SIG-M5 (cell line): ENCODE measurements at places on chromosomes 11 and 22.

- DNase-seq = no peak
These were observed 24.7 kb downstream of the PC start for GRCh38 chr11:66933531-66933930.

DNA sequence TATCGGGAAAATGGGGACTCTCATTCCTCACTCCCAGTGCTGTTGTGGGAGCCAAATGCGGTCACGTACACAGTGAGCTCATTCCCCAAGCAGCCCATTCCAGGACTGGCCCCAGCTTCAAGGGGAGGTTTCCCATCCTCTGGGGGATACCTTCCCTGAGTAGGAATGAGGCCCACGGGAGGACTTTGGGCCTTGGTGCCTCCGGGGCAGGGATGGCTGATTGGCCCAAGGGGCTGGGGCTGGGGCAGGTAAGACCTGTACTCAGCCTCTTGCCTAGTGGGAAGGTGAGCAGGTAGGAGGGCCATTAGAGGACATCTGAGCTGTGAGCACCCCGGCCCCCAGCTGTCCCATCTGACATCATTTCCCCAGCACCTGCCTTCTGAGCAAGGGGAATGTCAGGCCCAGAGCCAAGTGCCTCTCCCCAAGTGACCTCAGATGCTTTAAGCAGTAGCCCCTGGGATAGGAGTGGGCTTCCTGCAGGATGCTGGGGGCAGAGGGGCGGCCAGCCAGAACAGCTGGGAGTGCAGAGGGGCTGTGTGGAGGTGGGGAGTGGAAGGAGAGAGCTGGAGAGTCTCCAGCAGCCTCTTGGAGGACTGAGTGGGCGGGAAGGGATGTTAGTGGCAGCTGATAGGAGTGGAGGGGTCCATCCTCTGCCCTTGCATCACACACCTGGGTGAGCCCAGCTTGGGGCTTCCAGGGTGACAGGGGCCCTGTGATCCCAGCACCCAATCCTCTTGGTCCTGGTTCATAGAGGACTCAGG is 58.4 kb downstream of the CD82 start:
- no peak for DNase-seq

- DNase-seq = no peak
These were observed 319.3 kb upstream of the NARS2 start for GRCh38 chr11:78893996-78894395.

DNA sequence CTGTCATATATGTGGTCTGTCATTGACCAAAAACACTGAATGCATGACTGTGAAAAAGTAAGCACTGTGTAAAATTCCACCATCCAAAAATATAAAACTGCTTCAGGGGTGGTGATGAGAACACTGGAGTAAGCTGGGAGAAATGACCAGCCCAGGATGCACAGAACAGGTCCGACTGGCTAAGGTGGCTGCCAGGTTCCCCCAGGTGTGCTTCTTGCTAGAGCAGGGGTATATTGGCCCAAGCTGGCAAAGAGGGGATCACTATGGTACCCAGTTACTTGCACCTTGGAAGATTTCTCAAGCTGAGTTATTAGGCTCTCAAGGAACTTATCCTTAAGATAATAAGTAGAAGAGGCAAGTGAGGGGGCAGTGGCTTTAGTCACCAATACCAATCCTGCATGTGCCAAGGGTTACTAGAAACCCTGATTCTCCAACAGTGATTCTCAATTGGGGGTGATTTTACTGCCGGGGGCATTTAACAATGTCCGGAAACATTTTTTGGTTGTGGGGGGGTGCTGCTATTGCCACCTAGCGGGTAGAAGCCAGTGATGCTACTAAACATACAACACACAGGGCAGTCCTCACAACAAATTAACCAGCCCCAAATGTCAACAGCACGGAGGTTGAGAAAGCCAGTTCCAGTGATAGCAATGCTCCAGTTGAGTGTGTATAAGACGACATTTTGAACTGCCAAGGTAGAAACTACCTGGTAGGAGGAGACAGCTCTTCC is 15.7 kb downstream of the SNU13 start:
- DNase-seq = no peak
